ENCODE measurements at places on chromosomes 5 and 9. TPM values are rescaled to one million over a fixed set of nuclear protein-coding genes. Genes with fewer than 3 reads are reported as not detected.

DNA sequence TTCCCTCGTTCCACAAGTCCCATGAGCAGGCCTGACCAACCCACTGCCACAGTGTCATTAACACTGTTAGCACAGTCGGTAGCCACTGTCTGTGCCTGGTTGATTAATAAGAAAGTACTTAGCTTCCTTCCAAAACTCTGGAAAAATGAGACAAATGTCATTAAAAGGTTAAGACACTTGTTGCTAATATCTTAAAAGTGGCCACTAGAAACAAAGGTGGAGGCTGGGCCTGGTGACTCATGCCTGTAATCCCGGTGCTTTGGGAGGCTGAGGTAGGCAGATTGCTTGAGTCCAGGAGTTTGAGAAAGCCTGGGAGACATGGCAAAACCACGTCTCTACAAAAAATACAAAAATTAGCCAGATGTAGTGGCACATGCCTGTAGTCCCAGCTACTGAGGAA, 194.0 kb downstream of the PDZD2 start:
- H3K4me3 ChIP-seq: no peak overlapping the region
- no peaks in the 10 kb centered on the region for H3K36me3 ChIP-seq
- H3K4me1 ChIP-seq: no peaks in the 10 kb centered on the region
- no peaks in the 10 kb centered on the region for H3K27me3 ChIP-seq
- H3K27ac ChIP-seq: no peak overlapping the region

DNA sequence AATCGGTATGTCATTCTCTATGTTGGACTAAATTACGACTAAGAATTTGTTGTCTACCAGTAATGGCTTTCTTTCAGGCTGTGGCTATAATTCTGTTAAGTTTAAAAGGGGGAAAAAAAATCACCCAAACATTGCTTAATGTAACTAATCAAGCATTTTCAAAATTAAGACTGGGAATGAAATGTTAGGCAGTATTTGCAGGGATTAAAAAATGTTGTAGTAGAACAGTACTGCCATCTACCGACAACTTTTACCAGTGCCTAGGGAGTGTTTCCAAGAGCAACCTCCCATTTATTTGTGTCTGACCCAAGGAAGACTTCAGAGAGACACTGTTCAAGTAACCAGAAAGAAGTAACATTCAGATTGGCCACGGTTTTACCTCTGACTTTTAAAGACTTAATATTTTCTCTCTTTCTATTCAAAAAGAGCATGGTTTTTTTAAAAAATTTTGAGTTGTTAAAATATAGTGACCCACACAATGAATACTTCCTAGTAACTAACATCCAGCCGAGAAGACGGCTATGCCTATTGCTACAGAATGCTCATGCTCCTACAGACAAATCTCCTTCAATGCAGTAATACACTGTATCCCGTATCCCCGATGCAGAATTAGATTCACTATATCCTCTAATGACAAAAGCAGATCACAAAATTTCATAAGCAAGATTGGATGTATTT, 92.4 kb downstream of the ARL15 start:
- no peak overlapping the region for H3K4me3 ChIP-seq
- no peak overlapping the region for H3K27ac ChIP-seq
- no peak for DNase-seq
- H3K27me3 ChIP-seq: no peaks in the 10 kb centered on the region
- H3K4me1 ChIP-seq: peaks cover 4% of the 10 kb centered on the region

Gene TSSK1B
- polyA plus RNA-seq: not detected

Gene CRB2
- not detected for polyA plus RNA-seq

All from liver (tissue), 10 donors.